ENCODE measurements at places on chromosomes 2 and 18. TPM values are rescaled to one million over a fixed set of nuclear protein-coding genes. Genes with fewer than 3 reads are reported as not detected.

GRCh38 chr2:877747-878146 is 72.9 kb upstream of the SNTG2 start:
- H3K27me3 ChIP-seq: no peaks in the 10 kb centered on the region
- no peaks in the 10 kb centered on the region for H3K4me1 ChIP-seq
- no peaks in the 10 kb centered on the region for H3K36me3 ChIP-seq

DNA sequence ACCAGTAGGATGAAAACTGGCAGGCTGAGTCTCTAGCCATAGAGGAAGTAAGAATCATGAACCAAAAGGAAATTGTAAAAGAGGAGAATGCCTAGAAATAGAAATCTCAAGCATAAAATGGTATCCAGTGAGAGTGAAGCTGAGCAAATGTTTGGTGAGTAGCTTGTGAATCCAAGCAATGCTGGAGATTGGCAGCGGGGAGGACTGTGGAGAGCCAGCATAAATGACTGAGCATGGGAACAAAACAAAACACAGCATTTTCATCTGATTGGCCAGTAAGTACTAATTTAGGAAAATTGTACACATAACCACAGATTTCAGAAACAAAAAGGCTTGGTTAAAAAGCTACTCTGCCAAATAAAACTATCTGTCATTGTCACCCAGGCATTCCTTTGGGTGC is 390.0 kb downstream of the STK39 start:
- no peak for DNase-seq
- no peaks in the 10 kb centered on the region for H3K4me1 ChIP-seq

Gene BCS1L
- total RNA-seq: 91.7 TPM

- H3K27ac ChIP-seq: no peak overlapping the region
- no peak for DNase-seq
- no peaks in the 10 kb centered on the region for H3K27me3 ChIP-seq
- H3K4me1 ChIP-seq: no peaks in the 10 kb centered on the region
Observed at GRCh38 chr2:202221873-202222272, 16.5 kb downstream of the SUMO1 start.

DNA sequence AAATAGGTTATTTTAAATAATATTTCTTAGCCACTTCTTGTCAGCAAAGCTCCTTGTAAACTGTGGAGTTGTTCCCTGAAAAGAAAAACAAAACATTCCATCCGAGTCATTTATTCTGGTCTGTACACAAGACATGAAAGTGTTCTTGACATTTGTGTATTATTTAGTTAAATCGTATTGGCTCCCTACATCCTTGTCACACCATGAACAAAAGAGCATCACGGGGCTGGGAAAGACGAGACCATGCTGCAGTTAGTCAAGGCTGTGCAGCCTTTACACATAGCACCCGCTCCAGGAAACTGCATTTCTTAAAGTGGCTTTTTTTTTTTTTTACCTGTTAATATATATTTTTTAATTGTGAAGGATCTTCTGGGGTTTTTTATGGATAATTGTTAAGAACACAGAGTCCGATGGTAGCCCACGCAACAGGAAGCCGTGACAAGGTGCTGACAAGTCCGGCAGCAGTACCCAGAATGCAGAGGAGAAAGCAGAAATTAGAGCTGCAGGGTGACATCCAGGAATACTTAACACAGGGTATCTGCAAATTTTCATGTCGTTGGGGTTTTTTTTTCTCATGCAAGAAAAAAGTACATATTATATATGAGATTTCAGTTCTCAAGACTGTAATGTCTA is 588.4 kb downstream of the ARHGAP15 start:
- peaks cover under 1% of the 10 kb centered on the region for H3K36me3 ChIP-seq
- H3K4me1 ChIP-seq: no peaks in the 10 kb centered on the region
- no peak overlapping the region for H3K4me3 ChIP-seq
- no peaks in the 10 kb centered on the region for H3K27me3 ChIP-seq

- no peaks in the 10 kb centered on the region for H3K27me3 ChIP-seq
- no peaks in the 10 kb centered on the region for H3K36me3 ChIP-seq
- DNase-seq: no peak
- no peak overlapping the region for H3K4me3 ChIP-seq
Observed at GRCh38 chr18:3236470-3236869, 11.1 kb upstream of the MYL12A start.

DNA sequence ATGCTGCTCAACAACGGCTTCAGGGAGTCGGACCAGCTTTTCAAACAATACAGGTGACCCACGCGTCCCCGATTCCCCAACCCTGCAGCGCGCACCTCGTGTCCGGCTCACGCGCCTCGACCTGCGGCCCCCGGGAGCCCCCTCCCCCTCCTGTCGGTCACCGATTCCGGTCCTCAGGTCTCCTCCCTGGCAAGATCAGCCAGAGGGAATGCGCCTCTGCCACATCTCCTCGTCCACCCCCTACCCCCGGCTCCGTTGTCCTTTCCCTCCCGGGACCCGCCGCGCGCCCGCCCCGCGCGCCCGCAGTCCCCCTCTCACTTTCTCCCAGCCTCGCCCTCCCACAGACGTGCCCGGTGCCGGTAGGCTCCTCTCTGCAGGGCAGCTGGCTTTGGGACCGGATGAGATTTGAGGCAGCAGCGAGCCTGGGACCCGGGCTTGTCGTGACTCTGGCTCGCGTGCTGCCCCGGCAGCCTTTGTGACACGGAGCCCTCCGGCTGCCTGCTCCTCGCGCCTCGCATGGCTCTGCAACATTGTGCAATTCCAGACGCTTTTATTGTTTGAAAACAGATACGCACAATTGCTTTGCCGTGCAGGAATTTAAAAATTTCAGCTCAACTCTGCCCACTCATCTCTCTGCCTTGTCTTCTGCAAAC is 558 bp downstream of the TTC39C start:
- peaks cover 76% of the 10 kb centered on the region for H3K4me1 ChIP-seq
- DNase-seq: peak; percentile 28
- H3K27me3 ChIP-seq: no peaks in the 10 kb centered on the region
- peak overlapping the region; percentile 80 for H3K4me3 ChIP-seq
- H3K36me3 ChIP-seq: no peaks in the 10 kb centered on the region
- peak overlapping the region; percentile 46 for H3K27ac ChIP-seq

Gene PRSS56
- total RNA-seq: not detected
